ENCODE measurements at places on chromosomes 2 and 18.

- no peak for DNase-seq
These were observed 163.1 kb downstream of the LNPK start for GRCh38 chr2:175838979-175839378.

GRCh38 chr2:239674101-239674980, 273.5 kb upstream of the HDAC4 start:
- no peak for DNase-seq

GRCh38 chr2:172884336-172884735, 148.7 kb downstream of the RAPGEF4 start:
- no peak for DNase-seq

- DNase-seq, result no peak
These were observed 106.4 kb downstream of the BCL2L11 start for GRCh38 chr2:111226876-111227700.

DNA sequence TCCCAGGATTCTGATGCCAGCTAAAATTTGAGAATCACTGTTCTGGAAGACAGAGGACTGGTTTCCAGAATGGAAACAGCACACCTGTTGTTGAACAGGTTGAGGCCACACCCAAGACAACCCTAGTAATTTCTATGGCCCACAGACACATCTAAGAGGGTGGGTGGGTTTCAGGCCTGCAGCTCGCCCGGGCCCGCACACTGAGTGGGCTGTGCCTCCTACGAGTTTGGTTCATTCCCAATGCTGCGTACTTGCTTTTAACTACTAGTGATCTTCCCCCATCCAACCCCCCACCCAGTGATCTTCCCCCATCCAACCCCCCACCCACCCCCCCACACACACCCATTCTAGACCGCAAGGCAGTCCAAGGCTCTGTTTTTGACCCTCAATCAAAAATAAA, 1.3 kb upstream of the NFU1 start:
- DNase-seq, result no peak
